Transverse colon (tissue), 4 donors: ENCODE measurements at places on chromosomes 12 and 14.

GRCh38 chr12:65699251-65699650, 125.0 kb upstream of the HMGA2 start:
- DNase-seq = no peak

DNA sequence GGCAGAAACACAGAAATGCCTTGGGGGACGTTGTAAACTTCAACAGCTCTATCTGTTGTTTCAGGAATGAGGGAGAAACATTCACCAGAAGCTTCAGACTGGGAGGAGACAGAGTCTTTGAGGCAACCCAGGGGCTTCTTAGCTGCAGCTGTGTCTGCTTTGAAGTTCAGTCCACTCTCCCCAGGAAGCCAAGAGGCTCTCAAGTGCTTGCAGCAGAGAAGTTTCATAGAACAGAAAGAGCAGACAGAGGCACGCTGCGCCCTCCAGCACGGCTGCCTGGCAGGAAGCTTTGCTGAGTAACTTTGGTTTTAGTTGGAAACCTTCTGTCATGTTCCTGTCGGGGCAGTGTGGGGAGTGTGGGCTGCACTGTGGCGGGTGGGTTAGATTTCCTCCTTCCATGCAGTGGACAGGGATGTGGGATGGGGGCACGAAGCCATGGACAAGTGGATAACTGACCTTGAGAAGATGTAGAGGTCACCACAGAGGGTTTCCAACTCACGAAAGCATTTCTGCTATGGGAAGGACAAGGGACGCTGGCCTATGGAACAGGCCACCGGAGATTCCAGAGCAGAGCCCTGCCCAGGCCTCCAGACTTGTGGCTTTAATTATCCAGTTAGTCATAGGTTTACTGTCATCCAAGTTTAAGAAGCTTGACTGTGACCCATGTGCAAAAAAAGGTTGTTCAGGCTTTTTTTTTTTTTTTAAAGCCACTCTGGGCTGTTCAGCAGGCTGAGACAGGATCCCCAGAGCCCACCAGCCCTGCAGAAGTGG, 107.7 kb downstream of the ARF6 start:
- DNase-seq = peak; percentile 76

GRCh38 chr14:24315807-24316596, 4.7 kb downstream of the LTB4R start:
- DNase-seq = peak; percentile 75

- DNase-seq = peak; percentile 44
Measured at GRCh38 chr12:67927815-67928214, 61.4 kb upstream of the IFNG-AS1 start.

DNA sequence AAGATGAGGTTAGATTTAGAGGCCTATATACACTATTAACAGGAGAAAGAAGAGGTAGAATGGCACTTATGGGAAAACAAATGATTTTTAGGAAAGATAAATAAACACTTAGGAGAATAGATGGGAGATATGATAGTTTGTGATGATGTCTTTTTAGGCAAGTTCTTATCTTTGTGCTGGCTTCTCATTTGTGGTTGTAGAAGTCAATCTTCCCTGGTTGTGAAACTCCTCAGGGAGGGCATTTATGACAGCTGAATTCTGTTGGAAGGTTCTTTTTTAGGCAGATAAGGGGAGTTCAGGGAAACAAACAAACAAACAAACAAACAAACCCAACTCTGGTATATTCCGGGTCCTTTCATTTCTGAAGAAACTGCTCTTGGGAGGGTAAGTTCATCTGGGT, 311.8 kb downstream of the AEBP2 start:
- no peak for DNase-seq
